ENCODE measurements at places on chromosomes 4 and X.

- no peak for DNase-seq
These were observed 5.9 kb upstream of the F11 start for GRCh38 chr4:186260117-186260503.

- DNase-seq = no peak
These were observed 1472.0 kb downstream of the FAM133A start for GRCh38 chrX:95145848-95146490.

- no peak for DNase-seq
These were observed 44.6 kb downstream of the GABRB1 start for GRCh38 chr4:47075919-47076318.

DNA sequence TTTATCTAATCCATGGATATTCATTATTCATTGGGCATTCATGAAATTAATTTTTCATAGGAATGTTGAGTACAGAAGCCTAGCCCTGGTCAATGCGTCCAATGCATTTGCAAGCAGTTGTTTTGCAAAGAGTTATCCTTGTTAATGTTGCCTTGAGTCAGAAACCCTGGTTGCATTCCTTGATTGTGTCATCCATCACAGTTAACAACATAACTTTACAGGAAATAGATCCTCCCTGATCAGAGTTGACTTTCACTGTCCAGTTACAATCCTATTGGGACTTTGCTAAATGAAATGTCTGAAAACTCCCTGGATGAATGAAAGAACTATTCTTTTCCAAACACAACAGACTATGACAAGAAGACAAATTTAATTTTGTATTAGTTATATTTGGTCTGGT is 924.3 kb upstream of the SLIT2 start:
- no peak for DNase-seq

DNA sequence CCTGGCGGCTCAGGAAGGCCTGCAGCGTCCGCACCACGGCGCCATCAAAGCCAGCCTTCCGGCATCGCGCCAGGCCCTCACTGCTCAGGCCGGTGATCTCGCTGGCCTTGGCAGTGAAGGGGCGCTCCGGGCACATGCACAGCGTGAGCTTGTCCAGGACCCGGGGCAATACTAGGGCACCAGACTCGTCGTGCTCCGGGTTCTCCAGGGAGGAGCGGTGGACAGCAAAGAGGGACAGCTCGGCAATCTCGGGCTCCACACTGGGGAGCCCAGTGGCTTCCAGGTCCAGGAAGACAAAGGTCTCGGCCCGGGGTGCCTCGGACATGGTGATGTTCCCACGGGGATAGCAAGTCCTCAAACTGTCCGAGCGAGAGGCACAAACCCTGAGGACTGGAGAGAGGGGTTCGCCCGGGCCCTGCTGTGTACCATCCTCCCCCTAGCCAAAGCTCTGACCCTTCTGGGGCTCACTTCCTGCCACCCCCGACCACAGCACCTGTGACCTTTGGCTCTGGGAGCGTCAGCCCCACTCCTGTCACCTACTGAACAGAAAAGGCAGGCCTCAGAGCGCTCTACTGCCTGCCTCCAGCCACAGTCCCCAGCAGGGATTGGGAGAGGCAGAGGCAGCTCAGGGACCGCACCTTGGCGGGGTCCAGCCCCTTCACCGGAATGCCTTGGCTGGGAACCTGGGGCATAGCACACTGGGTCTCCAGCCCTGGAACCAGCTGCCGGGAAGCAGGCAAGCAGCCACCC is 575 bp downstream of the TREX2 start:
- DNase-seq = no peak

GRCh38 chrX:129980001-129980401 is 2.4 kb upstream of the BCORL1 start:
- DNase-seq = no peak

DNA sequence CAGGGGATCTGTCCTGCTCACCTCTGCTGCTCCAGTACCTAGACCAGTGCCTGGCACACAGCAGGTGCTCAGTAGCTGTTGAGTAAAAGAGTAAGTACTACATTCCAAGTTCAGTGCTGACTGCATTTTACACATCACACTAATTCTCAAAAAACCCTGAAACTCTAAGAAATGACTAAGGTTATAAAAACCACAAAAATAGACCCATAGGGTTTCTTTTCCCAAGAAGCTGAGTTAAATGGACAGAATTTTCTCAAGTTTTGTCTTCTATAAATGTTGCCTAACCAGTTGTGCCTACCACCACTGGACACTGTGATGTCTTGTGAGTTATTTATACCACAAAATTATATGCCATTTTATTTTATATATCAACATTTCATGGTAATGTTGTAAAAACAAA is 78.9 kb upstream of the RXFP1 start:
- no peak for DNase-seq

- peak; percentile 2 for DNase-seq
These were observed 793 bp downstream of the TSPAN7 start for GRCh38 chrX:38561951-38562719.

GRCh38 chr4:112002248-112002661 is 143.0 kb upstream of the FAM241A start:
- DNase-seq = no peak

- DNase-seq = peak; percentile 2
These were observed 787 bp upstream of the TMSB15A start for GRCh38 chrX:102517326-102517725.

DNA sequence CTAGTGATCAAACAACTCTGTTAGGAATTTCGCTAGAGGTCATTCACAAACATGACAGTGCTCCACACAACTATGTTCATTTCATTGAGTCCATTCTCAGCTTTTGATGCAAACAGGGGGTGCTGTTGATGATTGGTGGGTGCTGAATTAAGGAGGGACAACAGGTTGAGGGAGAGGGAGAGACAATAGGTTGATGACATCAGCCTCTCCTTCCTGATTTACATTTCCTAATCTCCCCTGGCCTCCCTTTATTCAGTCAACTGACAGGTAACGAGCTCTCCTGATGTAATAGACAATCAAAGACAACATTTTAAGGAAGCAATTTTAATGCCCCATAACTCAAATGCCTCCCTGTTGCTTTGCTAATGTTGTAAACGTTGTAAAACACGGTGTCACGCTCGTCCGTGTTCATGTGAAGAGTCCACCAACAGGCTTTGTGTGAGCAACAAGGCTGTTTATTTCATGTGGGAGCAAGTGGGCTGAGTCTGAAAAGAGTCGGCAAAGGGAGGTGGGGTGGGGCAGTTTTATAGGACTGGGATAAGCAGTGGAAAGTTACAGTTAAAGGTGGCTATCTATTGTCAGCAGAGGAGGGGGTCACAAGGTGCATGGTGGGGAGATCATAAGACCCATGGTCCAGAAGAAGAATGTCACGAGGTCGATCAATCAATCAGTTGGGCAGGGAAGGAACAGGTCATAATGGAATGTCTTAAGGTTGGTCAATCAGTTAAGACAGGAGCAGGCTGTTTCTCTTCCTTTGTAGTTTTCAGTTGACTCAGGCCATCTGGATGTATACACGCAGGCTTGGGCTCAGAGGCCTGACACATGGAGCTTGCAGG is 4.8 kb upstream of the GAR1 start:
- no peak for DNase-seq

DNA sequence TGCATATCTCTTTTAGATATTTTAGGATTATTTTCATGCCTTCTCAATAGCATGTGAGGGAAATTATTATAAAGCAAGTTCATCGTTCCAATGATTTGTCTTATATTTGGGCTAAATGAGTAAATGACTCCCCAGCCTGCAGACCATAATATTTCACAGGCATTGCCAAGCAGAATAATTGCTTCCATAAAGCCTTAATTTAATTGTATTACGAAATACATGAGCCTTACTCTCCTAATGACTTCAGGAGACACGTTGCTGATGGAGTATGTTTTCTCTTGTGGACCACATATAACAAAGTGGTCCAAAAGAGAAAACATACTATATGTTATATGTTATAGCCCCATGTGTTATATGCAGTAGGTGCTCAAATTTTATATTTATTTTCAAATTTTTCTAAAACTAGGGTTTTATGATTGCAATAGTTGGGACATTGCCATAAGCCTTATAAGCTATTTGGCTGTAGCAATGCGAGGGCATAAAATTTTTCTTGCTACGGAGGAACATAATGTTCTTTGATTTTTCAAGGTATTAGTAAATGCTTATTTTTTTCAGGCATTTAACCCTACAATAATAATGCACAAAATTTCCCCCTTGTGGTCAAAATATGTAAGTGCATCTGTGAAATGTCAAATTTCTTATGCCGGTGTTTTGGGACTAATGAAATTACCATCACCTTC is 26.2 kb upstream of the TMPRSS11D start:
- peak; percentile 16 for DNase-seq

DNA sequence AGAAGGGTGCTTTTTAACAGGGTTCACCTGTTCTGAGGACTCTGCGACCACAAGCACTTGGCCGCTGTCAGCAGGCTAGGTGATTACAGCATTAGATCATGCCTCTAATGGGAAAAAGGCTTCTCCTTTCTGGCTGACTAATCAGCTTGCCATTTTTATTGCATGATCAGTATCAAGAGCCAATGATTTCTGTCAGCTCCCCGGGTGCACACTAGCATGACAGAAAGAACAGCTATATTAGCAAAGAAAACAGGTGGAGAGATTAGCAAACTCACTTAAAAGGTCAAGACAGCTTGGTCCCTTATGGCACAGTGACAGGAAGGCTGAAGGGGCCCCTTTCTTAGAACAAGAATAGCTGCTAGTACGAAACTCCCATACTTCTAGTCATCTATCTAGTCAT is 170.0 kb downstream of the SMIM20 start:
- DNase-seq = no peak

GRCh38 chrX:11759461-11760311 is 1.6 kb downstream of the MSL3 start:
- peak; percentile 89 for DNase-seq

GRCh38 chr4:75708218-75708691 is 16.1 kb upstream of the USO1 start:
- peak; percentile 42 for DNase-seq

- no peak for DNase-seq
These were observed 225.8 kb upstream of the ARSJ start for GRCh38 chr4:114205261-114205660.

GRCh38 chr4:95506264-95506663 is 42.5 kb downstream of the UNC5C start:
- DNase-seq = no peak

GRCh38 chr4:15562623-15563022 is 92.5 kb downstream of the FBXL5 start:
- DNase-seq = peak; percentile 58

DNA sequence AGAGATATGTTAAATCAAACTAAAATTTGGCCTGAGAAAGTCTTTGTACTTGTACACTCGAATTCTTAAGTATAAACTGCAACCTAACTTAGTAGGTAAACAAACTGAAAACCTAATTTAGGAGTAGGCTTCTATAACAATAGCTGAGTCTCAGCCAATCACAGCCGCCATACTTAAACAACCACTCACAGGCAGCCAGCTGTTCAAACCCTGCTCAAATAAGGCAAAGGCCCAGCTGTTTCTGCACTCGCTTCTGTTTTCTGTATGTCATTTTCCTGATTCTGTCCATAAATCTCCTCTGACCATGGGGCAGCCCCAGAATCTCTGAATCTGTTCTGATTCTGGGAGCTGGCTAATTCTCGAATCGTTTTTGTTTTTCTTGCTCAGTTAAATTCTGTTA is 7.8 kb upstream of the PLS3 start:
- no peak for DNase-seq

DNA sequence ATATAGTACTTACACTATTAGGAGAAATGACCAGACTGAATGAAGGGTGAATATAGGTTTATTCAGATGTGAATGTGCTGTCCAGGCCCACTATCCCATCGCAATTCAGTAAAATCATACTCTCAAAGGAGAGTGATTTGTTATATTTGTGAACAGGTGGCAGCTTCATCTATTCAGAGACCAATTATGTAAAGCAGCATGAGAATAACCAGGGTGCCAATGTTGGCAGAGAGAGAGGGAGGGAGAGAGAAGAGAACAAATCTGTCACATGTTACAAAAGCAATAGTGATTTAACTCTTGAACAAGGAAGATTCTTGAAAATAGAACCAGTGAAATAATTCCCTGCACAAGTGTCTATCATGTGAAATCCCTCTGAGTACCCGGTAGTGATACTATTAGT is 38.9 kb upstream of the TLL1 start:
- DNase-seq = no peak

DNA sequence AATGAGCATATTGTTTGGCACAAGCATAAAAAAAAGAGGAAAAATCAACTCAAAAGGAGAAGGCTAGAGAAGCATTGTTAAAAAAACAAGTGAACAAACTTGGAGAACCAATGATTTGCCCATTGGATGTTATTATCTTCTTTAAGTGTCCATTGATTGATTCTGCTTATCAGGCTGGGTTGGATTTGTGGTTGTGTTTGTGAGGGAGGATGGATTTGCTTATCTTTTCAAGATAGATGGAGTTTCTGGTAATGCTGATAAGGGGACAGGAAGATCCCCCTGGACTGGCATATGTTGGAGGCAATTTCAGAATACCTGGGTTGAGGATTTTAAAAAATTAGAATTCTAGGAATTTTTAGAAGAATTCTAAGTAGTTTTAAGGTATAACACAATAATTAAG is 41.8 kb upstream of the TMEM192 start:
- no peak for DNase-seq

- DNase-seq = no peak
These were observed 221.3 kb downstream of the DCTD start for GRCh38 chr4:182695842-182696241.

DNA sequence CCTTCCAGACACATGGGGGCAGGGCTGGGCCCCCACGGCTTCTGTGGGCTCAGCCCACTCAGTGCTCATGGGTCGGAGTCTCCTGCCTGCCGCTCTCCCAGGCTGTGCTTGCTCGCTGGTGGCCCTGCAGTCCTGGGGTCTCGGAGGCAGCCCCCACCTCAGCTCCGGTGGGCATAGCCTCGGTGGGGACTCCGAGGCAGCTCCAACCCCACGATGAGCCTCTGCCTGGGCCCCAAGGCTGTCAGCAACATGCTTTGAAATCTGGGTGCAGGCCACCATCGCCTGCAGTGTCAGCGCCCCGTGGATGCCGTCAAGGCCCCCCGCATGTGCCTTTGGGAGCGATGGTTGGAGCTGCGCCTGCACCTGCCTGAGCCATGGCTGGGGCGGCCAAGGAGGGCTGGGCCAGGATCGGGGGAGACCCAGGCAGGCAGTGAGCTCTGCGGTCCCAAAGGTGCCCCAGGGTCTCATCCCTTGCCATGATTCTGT is 30.2 kb upstream of the SPON2 start:
- DNase-seq = no peak

- peak; percentile 23 for DNase-seq
These were observed 6.3 kb downstream of the FMR1 start for GRCh38 chrX:147917700-147918695.

DNA sequence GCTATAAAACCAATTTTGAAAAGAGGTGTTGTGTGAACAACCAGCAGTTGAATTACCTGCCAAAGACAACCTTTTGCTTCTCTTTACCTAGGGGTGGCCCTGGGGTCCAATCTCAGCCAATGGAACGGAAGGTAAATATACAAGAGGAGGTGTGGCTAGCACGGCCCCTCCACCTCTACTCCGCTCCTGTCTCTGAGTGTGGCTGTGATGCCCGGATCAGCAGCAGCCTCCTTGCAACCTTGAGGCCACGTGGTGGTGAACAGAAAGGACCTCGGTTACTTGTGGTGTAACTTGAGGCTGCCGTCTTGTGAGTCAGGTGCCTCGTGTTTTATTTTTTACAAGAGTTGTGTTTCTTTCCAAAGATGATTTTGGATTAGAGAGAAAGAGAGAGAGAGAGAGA is 121.5 kb upstream of the PPP2R3B start:
- DNase-seq = no peak

GRCh38 chr4:75679876-75680575 is 6.8 kb upstream of the G3BP2 start:
- no peak for DNase-seq

- DNase-seq = no peak
These were observed 164.7 kb downstream of the PCDH18 start for GRCh38 chr4:137367620-137368019.
